Astrocyte (in vitro differentiated cells and primary cell): ENCODE measurements at places on chromosomes 16 and 17. TPM values are rescaled to one million over a fixed set of nuclear protein-coding genes. Genes with fewer than 3 reads are reported as not detected.

GRCh38 chr17:66200685-66201092 is 8.8 kb upstream of the CEP112 start:
- DNase-seq = peak; percentile 79

DNA sequence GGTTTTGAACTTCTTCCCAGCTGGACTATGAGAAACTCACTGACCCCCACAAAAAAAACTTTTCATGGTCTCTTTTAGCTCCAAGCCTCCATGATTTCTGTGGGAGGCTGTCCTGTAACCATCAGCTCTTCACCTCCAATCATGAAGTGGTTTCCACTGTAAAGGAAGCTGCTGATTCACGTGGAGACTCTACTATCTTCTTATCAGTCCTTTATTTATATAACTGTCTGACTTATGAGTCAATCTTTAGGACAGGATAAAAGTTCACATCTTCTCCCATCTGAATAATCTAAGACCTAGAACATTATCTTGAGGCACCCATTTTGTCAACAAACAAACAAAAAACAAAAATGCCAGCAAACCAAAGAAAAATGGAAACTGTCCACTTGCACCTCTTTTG is 409.9 kb downstream of the SLC39A11 start:
- DNase-seq = peak; percentile 67

INCA1 gene
- total RNA-seq = 0.82 and 1.7 TPM in 2 replicates

RAB37 gene
- total RNA-seq = 0.77 TPM in 1 of 2 replicates, not detected in the other

ABCA8 gene
- not detected in 2 replicates for total RNA-seq

TSNAXIP1 gene
- total RNA-seq = 1.3 and 1.5 TPM in 2 replicates
